ENCODE measurements at places on chromosomes 11 and 22. TPM values are rescaled to one million over a fixed set of nuclear protein-coding genes. Genes with fewer than 3 reads are reported as not detected.

The CHRM4 gene
- total RNA-seq, result 0.36 TPM

The OR4C45 gene
- not detected for total RNA-seq

The FGF4 gene
- total RNA-seq, result not detected

The GRIA4 gene
- total RNA-seq, result not detected

The CYB5R2 gene
- total RNA-seq, result 9.1 TPM

DNA sequence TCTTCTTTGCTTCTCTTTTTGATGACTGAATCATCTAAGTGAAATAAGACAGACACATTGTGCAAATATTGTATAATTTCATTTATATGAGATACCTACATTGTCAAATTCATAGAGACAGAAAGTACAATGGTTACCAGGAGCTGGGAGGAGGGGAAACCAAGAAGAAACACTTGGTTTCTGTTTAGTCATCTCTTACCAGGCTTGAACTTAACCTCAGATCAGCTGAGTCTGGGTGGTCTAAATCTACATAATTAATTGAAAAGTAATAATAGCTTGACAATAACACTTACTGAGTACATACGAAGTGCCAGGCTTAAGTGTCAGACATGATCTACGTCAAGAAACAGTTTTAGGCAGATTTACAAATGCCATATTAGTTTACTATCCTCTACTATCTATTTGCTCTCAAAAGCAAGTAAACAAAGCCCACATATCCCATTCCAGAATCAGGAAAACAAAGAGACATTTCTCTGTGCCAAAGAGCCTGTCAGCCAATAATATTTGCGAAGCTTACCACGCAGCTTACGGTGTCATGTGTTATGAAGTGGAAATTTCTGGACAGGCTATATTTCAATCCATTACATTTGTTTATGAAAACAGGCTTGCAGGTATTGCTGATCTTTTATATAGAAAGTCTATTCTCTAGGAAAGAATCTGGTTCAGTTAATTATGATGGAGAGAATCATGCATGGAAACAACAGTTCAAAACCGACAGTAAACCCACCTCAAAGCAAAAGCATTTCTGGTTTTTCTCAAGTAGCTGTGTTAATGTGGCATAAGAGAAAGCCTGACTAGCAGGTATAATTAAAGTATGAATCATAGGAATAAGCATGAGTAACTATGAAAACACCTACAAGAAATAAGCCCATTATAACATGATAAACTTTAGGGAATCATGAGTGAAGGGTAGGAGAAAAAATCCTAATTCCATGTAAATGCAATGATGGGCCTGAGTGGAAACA, 2.7 kb upstream of the ARHGAP42 start:
- peaks cover 35% of the 10 kb centered on the region for H3K4me1 ChIP-seq
- no peak overlapping the region for H3K4me3 ChIP-seq
- H3K27ac ChIP-seq, result peak overlapping the region; percentile 23
- DNase-seq, result no peak
- no peaks in the 10 kb centered on the region for H3K36me3 ChIP-seq
- H3K27me3 ChIP-seq, result no peaks in the 10 kb centered on the region

GRCh38 chr11:33564856-33565453, 135.7 kb downstream of the C11orf91 start:
- no peaks in the 10 kb centered on the region for H3K4me1 ChIP-seq
- H3K4me3 ChIP-seq, result no peak overlapping the region
- no peaks in the 10 kb centered on the region for H3K36me3 ChIP-seq
- no peak for DNase-seq

DNA sequence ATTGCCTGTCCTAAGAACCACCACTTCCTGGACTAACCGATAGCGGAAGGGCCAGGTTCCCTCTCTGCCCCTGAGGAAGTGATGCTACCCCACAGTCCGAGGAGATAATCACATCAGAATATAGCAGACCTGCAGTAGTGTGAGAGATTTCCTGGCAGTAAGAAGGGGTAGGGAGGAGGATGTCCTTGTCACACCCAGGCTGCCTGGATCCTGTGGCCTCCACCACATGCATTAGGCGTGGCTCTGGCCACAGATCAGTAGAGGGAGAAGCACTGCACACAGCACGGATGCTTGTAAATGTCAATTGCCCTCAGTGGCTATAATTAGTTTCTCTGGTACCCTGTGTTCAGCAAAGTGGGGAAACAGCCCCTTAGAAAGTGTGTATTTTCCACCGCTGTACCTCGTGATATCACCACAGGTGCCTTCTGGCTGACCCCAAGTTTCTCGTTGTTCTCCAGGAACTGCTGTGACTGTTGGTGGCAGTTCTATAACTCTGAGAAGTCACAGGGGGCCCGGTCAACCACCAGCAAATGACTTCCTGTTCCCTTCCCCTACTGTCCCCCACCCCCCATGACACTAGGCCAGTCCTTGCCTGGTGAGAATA, 61.8 kb downstream of the UBASH3B start:
- no peak overlapping the region for H3K4me3 ChIP-seq
- DNase-seq, result peak; percentile 14
- H3K4me1 ChIP-seq, result peaks cover 28% of the 10 kb centered on the region
- H3K27me3 ChIP-seq, result no peaks in the 10 kb centered on the region
- no peaks in the 10 kb centered on the region for H3K36me3 ChIP-seq

DNA sequence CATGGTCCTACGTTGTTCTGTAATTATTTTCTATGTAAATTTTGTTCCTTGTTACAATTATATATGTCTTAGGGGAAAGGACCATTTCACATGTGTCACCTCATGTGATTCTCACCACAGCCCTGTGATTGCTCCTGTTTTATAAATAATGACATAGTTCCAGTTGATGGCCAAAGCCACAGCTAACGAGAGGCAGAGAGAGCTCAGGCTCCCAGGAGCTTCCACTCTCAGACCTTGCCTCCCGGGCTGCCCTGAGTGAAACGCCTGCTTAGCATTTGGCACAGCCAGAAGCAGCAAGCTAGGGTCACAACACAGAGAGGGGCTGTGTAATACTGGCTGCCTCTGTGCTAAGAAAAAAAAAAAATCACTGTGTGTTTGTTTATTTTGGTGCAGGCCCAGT, 5.9 kb downstream of the TMEM121B start:
- no peak overlapping the region for H3K27ac ChIP-seq
- peaks cover 17% of the 10 kb centered on the region for H3K27me3 ChIP-seq
- DNase-seq, result peak; percentile 30

DNA sequence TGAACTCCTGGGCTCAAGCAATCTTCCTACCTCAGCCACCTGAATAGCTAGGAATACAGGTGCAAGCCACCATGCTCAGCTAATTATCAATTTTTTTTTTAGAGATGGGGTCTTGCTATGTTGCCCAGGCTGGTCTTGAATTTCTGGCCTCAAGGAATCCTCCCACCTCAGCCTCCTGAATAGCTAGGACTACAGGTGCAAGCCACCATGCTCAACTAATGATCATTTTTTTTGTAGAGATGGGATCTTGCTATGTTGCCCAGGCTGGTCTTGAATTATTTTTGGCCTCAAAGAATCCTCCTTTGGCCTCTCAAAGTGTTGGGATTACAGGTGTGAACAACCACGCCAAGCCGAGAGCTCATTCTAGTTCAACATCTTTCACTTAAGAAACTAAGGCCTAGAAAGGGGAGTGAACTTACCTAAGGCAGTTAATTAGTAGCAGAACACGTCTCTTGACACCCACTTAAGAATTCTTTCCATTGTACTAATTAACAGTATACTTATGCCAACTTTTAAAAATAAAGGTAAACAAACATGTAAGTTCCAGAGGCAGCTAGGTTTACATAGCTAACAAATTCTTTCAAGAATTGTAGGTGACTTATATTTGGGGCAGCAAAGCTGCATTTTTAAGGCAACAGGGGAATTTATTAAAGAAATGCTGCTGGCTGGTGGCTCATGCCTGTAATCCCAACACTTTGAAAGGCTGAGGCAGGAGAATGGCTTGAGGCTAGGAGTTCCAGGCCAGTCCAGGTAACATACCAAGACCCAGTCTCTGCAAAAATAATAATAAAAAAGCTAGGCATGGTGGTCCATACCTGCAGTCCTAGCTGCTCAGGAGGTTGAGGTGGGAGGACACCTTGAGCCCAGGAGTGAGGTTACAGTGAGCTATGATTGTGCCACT, 9.6 kb downstream of the ZBED5 start:
- H3K36me3 ChIP-seq, result peaks cover 20% of the 10 kb centered on the region
- DNase-seq, result no peak
- peaks cover 6% of the 10 kb centered on the region for H3K4me1 ChIP-seq
- no peak overlapping the region for H3K27ac ChIP-seq

- H3K4me1 ChIP-seq, result peaks cover 18% of the 10 kb centered on the region
- peak overlapping the region; percentile 77 for H3K27ac ChIP-seq
- H3K4me3 ChIP-seq, result peak overlapping the region; percentile 94
- peak; percentile 85 for DNase-seq
- H3K36me3 ChIP-seq, result peaks cover 39% of the 10 kb centered on the region
- H3K27me3 ChIP-seq, result no peaks in the 10 kb centered on the region
These were observed 495 bp downstream of the HYOU1 start for GRCh38 chr11:119056421-119056999.

DNA sequence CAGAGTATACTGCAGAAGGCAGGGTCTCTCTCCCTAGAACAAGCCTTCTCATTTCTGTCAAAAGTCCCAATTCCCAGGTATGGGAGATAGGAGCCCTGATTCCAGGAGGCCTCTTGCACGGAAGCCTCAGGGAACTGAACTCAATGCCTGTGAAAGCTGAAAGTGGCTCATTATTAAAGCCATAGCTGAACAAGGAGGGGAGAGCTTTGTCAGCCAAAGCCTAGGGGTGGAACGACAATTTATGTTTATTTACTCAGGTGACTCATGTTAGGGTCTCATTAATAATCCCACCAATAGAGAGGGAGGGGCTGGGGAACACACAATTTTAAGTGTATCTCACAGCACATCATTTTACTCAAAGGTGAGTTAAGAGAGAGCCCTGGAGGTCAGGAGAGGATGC, 44.9 kb downstream of the DSCAML1 start:
- no peak overlapping the region for H3K4me3 ChIP-seq
- H3K4me1 ChIP-seq, result no peaks in the 10 kb centered on the region
- no peaks in the 10 kb centered on the region for H3K36me3 ChIP-seq
- no peak overlapping the region for H3K27ac ChIP-seq
- no peak for DNase-seq

DNA sequence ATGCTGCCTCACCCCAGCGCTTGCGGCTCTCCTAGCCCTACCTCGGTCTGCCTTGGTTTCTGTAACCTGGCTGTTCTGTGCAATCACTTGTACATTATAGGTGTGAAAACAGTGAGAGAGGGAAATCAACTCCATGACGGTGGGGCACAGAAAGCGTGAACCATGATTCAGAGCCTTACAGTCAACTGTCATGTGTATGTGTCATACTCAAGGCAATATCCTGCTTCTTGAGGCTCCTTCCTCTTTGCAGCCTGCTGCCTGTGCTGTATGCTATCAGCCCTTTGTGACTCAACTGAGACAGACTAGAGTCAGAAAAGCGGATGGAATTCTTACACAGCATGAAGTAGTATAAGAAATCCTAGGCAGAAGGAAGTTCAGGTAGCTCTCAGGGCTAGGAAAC, 2.1 kb downstream of the NRIP3 start:
- H3K27ac ChIP-seq, result peak overlapping the region; percentile 51
- H3K36me3 ChIP-seq, result no peaks in the 10 kb centered on the region
- peaks cover 30% of the 10 kb centered on the region for H3K4me1 ChIP-seq
- H3K27me3 ChIP-seq, result peaks cover 26% of the 10 kb centered on the region
- DNase-seq, result peak; percentile 95

GRCh38 chr11:70528046-70528793, 129.9 kb downstream of the CTTN start:
- no peaks in the 10 kb centered on the region for H3K36me3 ChIP-seq
- H3K4me3 ChIP-seq, result no peak overlapping the region
- H3K27me3 ChIP-seq, result peaks cover 8% of the 10 kb centered on the region
- H3K4me1 ChIP-seq, result no peaks in the 10 kb centered on the region
- no peak overlapping the region for H3K27ac ChIP-seq

GRCh38 chr22:41009222-41009948, 58.2 kb downstream of the RBX1 start:
- no peak overlapping the region for H3K27ac ChIP-seq
- peaks cover 3% of the 10 kb centered on the region for H3K4me1 ChIP-seq
- no peak overlapping the region for H3K4me3 ChIP-seq
- peak; percentile 67 for DNase-seq

- H3K27me3 ChIP-seq, result peaks cover 45% of the 10 kb centered on the region
- peak; percentile 63 for DNase-seq
These were observed 214.3 kb downstream of the CTTN start for GRCh38 chr11:70612459-70613141.

GRCh38 chr11:17905477-17905876, 107.4 kb downstream of the SERGEF start:
- no peak overlapping the region for H3K4me3 ChIP-seq
- no peak overlapping the region for H3K27ac ChIP-seq
- no peaks in the 10 kb centered on the region for H3K4me1 ChIP-seq
- H3K36me3 ChIP-seq, result no peaks in the 10 kb centered on the region

DNA sequence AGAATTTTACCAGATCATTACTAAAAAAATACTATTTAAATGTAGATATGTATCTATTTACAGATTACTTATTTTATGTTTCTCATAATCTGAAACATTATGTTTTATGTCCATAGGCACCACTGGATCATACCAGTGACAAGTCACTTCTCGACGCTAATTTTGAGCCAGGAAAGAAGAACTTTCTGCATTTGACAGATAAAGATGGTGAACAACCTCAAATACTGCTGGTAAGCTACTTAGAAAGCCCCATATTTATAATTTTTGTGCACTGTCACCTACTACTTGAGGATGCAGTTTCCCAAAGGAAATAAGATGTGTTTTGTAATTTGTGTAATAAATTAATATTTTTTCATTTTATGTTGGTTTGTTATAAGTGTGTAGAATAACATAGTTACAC, 42.6 kb downstream of the USP47 start:
- DNase-seq, result no peak
- H3K4me3 ChIP-seq, result no peak overlapping the region
- H3K4me1 ChIP-seq, result peaks cover 5% of the 10 kb centered on the region
- H3K27me3 ChIP-seq, result no peaks in the 10 kb centered on the region

DNA sequence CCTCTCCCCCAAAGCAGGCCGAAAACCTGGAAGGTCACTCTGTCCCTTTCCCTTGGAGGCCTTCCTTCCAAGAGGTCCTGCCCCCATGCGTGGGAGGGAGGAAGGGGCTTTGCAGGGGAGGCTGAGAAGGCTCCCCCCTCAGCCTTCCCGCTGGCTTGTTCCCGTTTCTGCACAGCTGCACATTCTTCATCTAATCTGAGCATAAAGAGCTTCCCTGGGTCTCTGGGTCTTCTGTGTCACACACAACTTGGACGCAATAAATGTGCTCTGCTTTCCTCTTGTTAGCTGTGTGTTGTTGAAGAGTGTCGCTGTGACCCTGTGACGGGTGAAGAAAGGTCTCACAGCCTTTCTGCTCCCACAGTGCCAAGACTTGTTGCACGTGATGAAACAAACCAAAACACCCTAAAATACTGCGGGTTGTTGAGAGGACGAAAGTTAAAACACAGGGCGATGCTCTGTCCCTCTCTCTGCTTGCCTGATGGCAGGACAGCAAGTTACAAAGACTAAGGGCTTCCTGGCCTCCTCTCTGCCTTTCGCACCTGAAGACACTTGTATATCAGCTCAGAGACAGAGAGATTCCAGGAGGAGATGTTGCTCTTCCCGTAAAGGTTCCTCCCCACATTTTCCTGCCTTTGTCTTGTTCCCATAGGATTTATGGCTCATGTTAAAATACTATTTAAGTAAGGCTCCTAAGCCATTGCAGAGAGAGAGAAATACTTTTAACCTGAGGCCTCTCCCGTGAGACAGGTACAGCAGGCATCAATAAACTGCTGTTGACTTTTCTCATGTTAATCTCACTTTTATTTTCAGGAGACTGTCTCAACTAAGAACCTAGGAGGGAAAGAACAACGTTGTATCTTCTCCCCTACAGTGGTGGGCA, 15.4 kb upstream of the IFITM3 start:
- peak; percentile 41 for DNase-seq
- H3K27ac ChIP-seq, result no peak overlapping the region
- no peaks in the 10 kb centered on the region for H3K36me3 ChIP-seq
- H3K4me1 ChIP-seq, result no peaks in the 10 kb centered on the region
